C1 segment of cervical spinal cord (tissue), 14 donors: ENCODE measurements at places on chromosomes 5 and 9.

- DNase-seq: no peak
Observed at GRCh38 chr5:132183723-132184122, 43.9 kb downstream of the P4HA2 start.

DNA sequence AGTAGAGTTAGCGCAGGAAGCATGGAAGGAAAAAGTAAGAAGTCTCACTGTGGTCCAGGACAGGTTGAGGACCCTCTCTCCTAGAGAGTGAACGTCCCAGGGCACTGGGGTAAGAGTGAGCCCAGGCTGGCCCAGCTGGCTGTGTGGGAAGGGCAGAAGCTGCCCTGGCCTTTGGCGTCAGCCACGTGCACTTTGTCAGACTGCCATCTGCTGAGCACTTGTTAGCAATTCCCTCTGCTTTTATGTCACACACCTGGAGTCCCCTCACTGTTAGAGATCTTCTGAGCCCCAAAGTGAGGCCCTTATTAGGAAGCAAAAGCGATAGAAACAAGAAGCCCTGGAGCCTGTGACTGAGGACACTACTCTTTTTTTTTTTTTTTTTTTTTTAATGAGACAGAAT lies 79.1 kb downstream of the UGCG start:
- no peak for DNase-seq

GRCh38 chr5:126469536-126470316 lies 46.5 kb downstream of the GRAMD2B start:
- DNase-seq: no peak

- DNase-seq: no peak
Observed at GRCh38 chr9:113837334-113837733, 38.8 kb upstream of the ZNF618 start.

DNA sequence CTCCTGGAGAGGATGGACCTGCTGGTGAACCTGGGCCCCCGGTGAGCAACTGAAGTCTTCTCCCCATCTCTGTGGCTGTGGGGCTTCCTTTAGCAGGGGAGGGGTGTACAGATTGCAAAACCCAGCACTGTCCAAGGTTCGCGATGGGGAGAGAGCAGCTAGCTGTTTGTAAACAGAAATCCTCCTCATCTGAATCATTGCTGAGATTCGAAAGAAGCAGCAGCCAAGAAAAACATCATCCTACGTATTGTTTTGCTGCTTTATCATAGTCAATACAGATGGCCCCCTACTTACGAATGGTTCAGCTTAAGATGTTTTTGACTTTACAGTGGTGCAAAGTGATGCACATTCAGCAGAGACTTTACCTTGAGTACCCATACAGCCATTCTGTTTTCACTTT lies 80.0 kb upstream of the TGFBR1 start:
- DNase-seq: no peak

DNA sequence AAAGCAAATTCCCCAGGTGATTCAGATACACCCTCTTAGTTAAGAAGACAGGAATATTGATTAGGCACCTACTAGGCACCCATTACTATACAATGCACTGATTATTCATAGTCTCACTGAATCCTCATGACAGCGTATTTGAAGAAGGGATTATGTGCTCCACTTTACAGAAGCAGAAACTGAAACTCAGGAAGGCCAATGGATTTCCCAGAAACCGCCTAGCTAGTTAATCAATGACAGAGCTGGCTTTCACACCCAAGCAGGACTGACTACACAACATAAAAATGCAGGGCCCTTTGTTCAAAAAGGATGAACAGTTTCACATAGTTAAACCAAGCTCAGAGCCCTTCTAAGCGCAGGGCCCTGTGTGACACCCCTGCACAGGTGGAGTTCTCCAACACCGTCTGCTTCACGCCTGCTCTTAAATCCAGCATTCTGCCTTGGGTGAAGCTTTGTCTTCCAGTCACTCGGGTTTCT lies 117.3 kb downstream of the TTLL11 start:
- DNase-seq: no peak

GRCh38 chr5:56749842-56750241 lies 65.5 kb upstream of the MAP3K1 start:
- no peak for DNase-seq

DNA sequence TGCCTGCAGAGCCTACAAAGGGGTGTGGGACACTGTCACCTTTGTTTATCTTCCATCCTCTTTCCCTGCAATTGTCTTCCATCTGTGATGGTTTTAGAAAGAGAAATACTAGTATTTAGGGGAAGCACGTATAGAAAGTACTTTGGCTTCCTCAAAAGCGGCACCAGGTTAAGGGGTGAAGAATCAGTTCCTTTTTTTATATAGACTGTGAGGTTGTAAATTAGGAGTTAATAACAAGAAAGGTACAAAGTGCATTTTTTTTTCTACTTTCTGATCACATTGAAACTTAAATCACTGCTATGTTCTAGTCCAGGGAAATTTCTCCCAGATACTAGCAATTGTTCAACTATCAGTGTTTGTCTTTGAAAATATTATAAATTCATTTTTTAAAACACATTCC lies 219.3 kb downstream of the CEMIP2 start:
- DNase-seq: no peak
